ENCODE measurements at places on chromosomes 5 and 9.

DNA sequence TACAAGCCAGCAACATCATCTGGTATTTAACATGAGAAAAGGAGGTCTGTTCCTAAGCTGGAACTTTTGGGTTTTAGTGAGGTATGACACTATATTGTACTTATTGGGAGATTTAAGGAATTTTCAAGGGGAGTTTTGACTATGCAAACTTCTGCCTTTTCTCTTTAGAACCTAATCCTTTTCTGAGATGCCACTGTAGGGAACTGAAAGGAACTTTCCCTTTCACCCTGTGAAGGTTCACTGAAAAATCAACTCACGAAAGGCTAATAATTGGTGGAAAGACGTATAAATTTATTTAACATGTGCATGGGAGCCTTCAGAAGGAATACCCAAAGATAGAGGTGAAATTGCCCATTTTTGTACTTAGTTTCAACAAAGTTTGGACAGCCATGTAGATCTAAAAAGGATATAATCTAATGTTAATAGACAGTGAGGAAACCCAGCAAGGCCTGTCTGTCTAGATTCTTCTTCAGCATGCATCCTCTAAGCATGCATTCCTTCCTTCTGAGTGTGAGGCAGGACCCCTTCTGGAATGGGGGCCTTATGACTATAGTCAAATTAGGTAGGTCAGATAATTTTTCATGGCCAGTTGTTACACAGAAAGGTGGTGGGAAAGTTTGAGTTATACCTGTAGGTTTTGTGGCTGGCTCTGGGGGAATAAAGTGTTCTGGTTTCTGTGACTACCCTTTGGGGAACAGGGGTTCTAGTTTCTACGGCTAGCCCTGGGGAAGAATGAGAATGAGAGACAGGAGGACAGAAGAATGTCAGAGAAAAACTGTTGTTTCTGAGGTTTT is 200.3 kb downstream of the C9orf152 start:
- no peak for DNase-seq

GRCh38 chr9:126615245-126615790 is 1.6 kb downstream of the LMX1B start:
- peak; percentile 10 for DNase-seq

DNA sequence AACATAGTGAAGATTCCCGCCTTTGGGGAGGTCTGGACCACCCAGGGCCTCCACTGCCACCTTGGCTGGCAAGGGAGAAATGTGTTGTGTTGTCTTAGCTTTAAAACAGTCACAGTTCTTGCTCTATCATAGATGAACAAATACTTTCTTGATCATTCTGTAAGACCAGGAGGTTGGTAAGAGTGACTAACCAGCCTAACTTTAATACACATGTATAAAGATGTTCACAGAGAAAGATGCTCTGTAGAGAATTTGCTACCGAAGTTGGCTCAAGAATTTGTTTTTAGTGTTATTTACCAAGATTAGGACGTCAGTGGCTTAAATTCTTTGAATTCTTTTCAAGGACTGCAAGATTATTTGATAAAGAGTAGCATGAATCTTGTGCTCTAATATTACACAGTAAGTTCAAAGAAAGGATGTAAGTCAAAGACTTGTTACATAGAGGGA is 28.4 kb downstream of the GLRX start:
- no peak for DNase-seq

GRCh38 chr5:84292788-84293653 is 91.7 kb downstream of the EDIL3 start:
- DNase-seq = no peak

GRCh38 chr5:175223291-175223690 is 220.7 kb downstream of the DRD1 start:
- no peak for DNase-seq
